ENCODE measurements at places on chromosomes 11 and 22. TPM values are rescaled to one million over a fixed set of nuclear protein-coding genes. Genes with fewer than 3 reads are reported as not detected.

- no peak for DNase-seq
Observed at GRCh38 chr11:67179892-67180490, 60.9 kb downstream of the KDM2A start.

DNA sequence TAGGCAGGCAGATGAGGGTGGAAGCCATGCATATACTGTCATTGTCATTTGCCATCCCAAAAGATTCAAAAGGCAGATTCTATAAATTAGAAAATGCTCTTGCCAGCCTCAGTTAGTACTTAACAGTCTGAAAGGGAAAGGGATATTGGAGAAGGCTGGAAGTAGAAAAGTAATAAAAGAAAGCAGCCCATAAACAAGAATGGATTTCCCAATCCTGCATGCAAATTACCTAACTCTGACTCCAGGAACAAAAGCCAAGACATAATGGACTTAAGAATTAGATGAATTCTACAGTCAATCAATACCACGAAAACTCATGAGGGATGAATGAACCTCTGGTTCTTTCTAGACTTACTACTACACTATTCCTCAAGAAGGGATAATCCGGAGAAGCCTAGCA, 5.9 kb downstream of the PAK1 start:
- peak; percentile 75 for DNase-seq

DNA sequence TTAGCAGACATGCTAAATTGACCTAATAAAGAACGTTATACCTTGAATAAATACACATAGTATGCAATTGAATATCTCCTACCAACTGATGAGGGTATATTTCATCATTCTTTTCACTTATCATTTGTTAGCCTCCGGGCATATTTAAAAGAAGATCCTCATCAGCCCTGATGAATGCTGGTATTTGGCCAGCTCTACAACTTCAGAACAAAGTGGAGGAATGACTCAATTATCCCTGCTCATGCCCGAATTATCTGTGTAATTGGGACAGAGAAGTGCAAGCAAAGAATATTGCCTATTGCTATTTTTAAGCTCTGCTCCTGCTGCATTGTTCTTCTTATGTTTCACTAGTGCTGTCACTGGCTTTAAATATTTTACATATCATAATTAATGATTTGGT, 622.1 kb downstream of the METTL15 start:
- no peak for DNase-seq

DNA sequence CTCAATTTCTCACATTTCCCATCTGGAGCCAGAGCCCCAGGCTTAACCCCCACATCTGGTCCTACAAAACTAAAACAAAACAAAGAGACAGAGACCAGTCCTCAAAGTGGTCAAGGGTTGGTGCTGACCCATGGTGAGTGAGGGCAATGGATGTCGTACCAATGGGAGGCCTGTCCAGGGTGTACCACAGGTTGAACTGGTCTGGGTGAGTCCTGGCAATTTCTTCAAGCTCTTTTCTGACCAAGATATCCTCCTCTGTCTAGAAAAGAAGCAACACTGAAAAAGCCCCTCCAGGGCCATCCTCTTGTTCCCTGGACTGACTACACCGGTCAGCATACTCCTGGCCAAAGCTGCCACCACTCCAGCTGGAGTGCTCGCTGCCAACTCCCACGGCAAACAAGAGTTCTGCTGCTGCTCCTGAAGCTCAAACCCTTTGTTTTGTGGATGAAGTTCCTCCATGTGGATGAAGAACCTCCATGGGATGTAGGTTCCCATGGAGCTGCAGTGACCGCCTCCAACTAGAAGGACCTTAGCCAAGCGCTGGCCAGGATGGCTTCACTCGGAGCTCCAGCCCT, 6.9 kb downstream of the CYB5R2 start:
- DNase-seq = no peak

- DNase-seq = no peak
Observed at GRCh38 chr11:92625894-92626293, 343.6 kb upstream of the MTNR1B start.

GRCh38 chr11:131195661-131196517, 174.5 kb upstream of the NTM start:
- DNase-seq = peak; percentile 30

DNA sequence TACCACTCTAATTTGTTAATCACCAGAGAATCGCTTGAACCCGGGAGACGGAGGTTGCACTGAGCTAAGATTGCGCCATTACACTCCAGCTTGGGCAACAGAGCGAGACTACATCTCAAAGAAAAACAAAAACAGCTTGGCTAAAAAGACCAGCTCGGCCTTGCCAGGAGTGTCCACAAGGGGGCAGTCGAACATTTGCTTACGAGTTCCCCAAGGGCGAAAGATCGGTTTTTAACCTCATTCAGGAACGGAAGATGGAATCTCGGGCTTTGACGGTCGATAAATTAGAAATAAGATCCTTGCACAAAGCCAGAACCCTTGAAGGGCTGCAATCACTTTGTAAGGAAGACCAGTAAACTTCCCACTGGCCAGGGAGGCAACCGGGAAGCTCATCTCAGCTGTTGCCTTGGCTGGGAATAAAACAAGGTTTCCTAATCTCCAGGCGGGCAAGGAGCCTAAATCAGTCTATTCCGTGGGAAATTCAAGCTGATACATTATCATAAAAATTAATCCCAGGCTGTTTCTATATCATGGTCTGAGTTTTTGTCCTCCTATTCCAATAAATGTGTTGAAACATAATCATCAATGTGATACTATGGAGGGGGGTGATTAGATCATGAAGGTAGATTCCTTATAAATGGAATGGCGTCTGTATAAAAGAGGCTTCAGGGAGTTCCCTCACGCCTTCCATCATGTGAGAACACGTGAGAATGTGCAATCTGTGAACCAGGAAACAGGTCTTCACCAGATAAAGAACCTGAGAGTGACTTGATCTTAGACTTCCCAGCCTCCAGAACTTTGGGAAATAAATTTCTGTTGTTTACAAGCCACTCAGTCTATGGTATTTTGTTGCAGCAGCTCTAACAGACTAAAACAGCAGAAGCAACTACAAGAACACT, 14.9 kb upstream of the SLC29A2 start:
- DNase-seq = peak; percentile 54

DNA sequence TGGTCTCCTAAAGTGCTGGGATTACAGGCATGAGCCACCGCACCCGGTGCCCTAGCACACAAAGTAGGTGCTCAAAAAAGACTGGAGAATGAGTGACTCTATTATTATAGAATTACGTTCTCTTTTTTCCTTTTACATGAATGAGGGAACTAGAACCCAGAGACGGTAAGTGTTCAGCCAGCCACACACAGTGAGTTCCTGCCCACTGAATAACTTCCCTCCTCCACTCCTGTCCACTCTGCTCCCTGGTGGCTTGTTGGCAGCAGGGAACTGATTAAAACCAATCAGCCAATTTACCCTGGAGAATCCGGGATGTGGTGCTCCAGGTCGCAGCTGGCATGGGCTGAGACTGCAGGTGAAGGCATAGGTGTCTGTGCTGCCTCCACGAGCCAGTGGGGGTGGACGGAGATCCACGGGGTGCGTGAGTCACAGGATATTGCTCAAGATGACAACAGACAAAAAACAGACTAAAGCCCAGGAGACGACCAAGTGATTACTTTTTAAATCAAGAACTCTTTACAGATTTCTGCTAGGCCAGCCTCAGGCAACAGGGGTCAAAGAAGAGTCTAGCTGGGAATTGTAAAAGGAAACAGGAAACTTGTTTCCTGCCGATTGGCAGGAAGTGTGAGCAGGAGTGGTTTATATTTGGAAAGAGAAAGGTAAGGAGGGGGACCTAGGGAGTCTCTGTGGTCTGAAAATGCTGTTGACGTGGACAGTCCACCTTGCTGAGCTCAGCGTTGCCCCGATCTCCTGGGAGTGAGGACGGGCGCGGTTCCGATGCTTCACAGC, 95.2 kb upstream of the TP53I11 start:
- no peak for DNase-seq

- no peak for DNase-seq
Observed at GRCh38 chr11:108218912-108219783, 3.3 kb downstream of the NPAT start.

- DNase-seq = no peak
Observed at GRCh38 chr11:11292839-11293238, 60.2 kb downstream of the CSNK2A3 start.

DNA sequence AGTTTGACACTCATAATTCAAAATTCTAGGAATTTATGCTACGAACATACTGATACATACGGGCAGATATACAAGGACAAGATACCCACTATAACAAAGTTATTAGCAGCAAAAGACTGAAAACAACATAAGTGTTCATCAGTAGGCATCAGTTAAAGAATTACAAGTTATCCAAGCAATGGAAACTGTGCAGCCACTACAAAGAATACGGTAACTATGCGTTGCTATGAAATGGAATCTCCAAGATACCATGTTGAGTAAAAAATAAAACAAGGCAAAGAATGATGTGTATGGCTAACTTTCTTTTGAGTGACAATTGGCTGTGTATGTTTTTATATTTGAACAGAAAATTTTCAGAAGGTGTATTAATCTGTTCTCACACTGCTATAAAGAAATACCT, 151.7 kb downstream of the ADAMTS15 start:
- no peak for DNase-seq

DNA sequence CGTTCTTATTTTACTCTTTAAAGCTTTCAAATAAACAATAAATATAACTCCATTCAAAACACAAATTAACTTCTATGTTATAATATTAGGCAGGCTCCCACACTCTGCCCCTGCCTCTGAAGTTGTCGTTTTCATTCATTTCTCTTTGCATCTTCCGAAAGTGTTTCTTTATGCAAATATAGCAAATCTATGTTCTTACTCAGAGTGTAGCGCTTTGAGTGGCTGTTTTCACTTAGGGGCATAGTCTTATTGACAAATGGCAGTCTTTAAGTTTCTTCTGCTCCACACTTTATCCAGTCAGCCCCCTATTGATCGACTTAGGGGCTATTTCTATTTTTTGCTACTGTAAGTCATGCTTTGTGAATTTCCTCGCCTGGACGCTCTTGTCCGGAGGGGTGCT, 45.3 kb upstream of the RTL6 start:
- DNase-seq = no peak

DNA sequence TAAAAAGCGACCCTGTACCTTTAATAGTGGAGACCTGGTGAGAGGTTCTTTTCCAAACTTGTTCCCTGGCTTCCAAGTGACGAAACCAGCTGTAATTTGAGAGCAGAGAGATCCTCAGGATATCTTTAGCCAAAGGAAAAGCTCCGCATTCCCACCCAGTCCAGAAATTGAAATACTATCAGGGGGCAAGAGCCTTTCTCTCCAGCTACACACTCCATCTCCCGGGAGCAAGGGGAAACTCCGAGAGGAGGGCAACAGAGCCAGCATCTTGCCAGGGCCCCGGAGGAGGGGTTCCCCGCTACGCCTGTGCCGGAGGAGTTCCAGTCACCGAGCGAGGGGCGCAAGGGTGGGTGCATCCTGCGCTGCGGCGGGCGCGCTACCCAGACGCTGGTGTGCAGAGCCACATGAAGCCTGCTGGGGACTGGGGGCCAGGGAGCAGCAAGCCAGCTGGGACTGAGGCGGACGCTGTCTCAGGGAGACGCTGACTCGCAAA, at the start of gene FIBIN:
Gene FIBIN, plus strand, starts transcription at position 148 of the 493 bp plus-strand sequence. CDS start 415 bp downstream, outside the sequence.
- DNase-seq = peak; percentile 15

DNA sequence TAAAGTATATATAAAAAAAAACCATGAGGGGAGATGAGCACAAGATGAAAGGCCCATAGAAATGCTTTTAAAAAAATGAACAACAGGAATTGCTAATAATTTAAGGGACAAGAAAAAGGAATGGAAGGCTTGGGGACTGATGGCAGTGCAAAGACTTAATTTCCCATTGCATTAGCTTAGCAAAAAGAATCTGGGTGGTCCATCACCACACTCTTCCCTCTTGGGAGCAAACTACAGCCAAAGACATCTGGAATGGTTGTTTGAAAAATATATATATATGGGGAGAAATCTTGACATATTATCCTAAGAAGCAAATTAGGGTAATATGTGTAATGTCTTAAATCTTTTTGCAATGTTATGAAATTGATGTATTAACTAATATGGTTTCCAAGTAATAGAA, 727.1 kb downstream of the METTL15 start:
- DNase-seq = no peak

GRCh38 chr11:69962152-69962551, 116.0 kb upstream of the ANO1 start:
- DNase-seq = no peak

- peak; percentile 80 for DNase-seq
Observed at GRCh38 chr22:23179381-23180299, 669 bp upstream of the BCR start.

DNA sequence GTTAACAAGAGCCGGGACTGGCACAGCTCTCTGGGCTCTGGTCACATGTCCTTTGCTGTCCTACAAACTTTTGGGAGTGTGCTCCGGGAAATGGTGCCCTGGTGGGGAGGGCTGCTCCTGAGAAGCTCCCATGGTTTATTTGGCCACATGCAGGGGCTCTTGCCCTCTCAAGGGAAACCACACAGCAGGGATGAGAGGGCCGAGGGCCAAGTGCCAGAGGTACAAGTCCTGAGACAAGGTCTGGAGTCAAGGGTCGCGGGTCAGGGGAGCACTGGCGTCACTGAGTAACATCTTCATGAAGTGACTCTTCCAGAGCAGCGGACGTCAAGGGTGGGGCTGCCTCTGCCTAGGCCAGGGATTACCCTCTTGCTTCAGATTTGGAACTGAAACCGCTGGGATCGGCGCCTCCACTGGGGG, 1160.6 kb downstream of the TBC1D22A start:
- no peak for DNase-seq

GRCh38 chr11:94117871-94118270, 10.8 kb upstream of the PANX1 start:
- DNase-seq = no peak

Gene SULT4A1
- polyA plus RNA-seq = 5.0 TPM

Gene TENM4
- polyA plus RNA-seq = 2.1 TPM

Gene MRGPRX4
- not detected for polyA plus RNA-seq

Gene TRPM5
- polyA plus RNA-seq = 0.87 TPM

Gene CLDN5
- 12.4 TPM for polyA plus RNA-seq

Data from large intestine (tissue), 12 donors.